ENCODE measurements at places on chromosomes 3 and 15. TPM values are rescaled to one million over a fixed set of nuclear protein-coding genes. Genes with fewer than 3 reads are reported as not detected.

Gene CEP19
- 1.8 TPM for total RNA-seq

DNA sequence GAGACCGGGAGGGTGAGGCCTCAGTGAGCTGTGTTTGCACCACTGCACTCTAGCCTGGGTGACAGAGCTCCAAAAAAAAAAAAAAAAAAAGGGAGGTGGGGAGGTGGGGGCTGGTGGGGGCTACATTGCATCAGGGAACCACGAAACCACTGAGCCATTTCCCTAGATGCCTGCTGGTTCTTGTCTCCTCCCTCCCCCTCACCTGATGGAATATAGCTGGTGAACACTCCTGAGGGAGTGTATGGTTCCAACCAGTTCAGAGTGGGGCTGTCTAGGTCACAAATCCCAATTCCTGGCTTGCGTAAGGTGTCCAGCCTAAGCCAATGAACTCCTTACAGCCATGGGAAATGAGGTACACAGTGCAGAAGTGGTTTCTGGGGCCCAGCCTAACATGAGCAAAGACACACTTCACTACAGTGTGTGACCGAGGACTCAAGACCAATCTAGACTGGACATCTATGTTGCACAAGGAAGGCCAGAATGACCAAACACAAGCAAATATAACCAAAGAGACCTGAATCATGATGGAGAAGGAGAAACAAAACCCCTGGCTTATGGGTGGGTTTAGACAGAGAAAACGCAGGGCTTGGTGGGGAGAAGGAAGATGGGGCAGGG, 39.1 kb upstream of the OSBPL11 start:
- H3K4me3 ChIP-seq: no peak overlapping the region
- no peak overlapping the region for H3K27ac ChIP-seq
- DNase-seq: no peak
- H3K27me3 ChIP-seq: no peaks in the 10 kb centered on the region
- H3K36me3 ChIP-seq: no peaks in the 10 kb centered on the region

GRCh38 chr3:173214576-173214975, 73.5 kb upstream of the SPATA16 start:
- DNase-seq: no peak
- H3K4me3 ChIP-seq: no peak overlapping the region
- H3K4me1 ChIP-seq: no peaks in the 10 kb centered on the region
- H3K36me3 ChIP-seq: no peaks in the 10 kb centered on the region
- no peaks in the 10 kb centered on the region for H3K27me3 ChIP-seq

DNA sequence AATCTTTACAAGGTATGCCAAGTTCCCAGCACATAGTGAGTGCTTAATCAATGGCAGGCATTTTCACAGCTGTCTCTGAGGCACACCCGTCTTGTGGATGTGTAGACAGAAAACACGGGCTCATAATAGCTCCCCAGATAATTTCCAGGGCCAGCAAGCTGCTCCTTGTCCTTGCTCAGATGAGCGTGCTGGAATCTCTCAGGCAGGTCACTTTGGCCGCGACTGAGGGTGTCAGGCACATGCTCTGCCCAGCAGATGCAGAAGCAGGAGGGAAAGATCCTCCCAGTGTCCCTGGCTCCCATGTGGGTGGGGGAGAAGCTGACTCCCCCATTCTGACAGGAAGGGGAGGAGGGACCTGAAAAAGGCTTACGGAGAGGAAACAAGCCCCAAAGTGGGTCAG, 35.6 kb upstream of the SLC6A1 start:
- H3K27ac ChIP-seq: no peak overlapping the region
- H3K27me3 ChIP-seq: no peaks in the 10 kb centered on the region
- H3K4me3 ChIP-seq: no peak overlapping the region
- H3K4me1 ChIP-seq: no peaks in the 10 kb centered on the region
- no peak for DNase-seq
- no peaks in the 10 kb centered on the region for H3K36me3 ChIP-seq

GRCh38 chr3:179076243-179077027, 4.8 kb upstream of the ZMAT3 start:
- no peak for DNase-seq
- H3K27me3 ChIP-seq: no peaks in the 10 kb centered on the region
- H3K27ac ChIP-seq: no peak overlapping the region
- no peaks in the 10 kb centered on the region for H3K4me1 ChIP-seq

Gene PP2D1
- total RNA-seq: not detected

Data from sigmoid colon (tissue), 7 donors.